CD4-positive, alpha-beta T cell treated with Interleukin-15 for 1 hour (primary cell): ENCODE measurements at places on chromosomes 5 and 9.
A peak's percentile ranks its signal among the peaks of the same experiment; 100 is the strongest.

- DNase-seq, result no peak
Observed at GRCh38 chr5:137316346-137316736, 182.8 kb downstream of the SPOCK1 start.

GRCh38 chr5:114858665-114859437, 310.9 kb downstream of the TRIM36 start:
- no peak for DNase-seq

GRCh38 chr5:115594128-115595047, 7.9 kb downstream of the TICAM2 start:
- DNase-seq, result no peak

GRCh38 chr5:172170251-172170701, 17.7 kb downstream of the STK10 start:
- no peak for DNase-seq

DNA sequence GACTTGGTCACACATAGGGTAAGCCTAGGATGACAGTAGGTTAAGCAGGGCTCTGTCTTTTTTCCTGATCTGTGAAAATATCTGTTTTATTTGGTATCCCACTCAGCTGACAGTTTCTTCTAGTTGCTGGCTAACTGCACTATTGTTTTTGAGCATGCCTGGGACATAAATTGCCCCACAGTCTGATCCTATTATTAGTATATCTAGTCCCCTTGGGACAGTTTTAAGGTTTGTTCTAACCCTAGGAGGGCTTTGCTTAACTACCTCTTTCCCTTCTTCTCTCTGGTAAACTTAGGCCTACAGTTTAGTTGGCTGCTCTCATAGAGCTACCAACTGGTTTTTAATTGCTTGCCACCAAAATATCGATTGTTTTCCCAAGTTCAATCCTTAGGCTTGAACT, 446.6 kb downstream of the ARHGEF28 start:
- no peak for DNase-seq

- DNase-seq, result no peak
Observed at GRCh38 chr9:34954225-34954624, 3.9 kb upstream of the PHF24 start.

DNA sequence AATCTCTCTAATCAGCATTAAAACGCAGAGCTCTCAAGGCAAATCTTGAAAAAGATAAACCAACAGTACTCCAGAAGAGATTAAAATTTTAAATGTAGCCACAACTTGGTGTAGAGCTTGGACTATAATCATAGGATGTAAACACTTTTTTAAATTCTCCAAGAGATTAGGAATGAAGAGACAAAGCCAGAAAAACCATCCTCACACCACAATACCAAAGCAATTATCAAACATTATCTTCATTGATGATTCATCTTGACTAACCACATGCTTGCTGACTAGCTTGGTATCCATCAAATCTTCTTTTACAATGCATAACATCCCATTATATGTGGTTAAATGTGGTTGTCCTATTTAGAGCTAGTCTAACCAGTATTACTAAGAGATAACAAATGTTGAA, 815.1 kb downstream of the TLE1 start:
- DNase-seq, result no peak

GRCh38 chr9:89781838-89782540, 177.2 kb downstream of the GADD45G start:
- DNase-seq, result peak; percentile 46

DNA sequence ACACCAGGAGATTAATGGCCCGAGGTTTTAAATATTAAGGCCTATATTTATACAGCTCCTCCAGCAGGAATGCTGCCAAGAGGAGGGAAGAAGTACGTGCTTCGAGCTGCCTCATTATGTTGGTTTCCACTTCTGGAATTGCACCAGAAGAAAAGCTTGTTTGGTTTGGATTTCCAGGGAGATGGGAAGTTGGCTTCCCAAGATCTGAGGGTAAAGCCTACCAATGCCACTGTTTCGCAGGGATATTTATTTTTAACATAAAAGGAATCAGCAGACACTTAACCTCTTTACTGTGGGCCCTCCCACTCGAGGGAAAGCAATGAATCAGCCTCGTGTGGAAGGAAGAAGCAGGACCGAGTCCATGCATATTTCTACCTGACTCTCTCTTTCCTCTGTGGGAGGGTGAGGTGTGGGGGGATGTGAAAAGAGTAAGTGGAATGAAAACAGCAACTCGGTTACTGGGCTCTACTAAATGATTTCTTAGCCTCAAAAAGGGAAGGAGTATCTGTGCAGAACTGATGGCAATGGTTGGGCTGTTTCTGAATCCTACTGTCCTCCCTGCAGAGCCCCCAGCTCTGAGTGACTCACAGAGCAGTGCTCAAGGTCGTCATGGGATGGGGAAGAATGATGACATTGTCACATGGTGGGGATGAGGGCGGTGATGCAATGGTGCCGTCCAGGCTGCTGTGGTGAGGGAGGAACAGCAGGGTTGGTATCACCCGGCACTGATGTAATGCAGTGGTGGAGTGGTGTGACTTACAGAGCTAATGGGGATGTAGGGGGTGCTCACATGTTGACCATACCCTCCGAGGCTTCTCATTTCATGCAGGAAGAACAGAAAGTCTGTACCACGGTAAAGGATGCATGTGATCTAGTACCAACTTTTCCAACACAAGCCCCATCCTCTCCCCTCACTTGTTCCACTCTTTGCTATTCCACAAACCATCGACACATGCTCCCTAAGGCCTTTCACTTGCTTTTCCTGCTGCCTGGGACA, 215.0 kb upstream of the PANK3 start:
- peak; percentile 46 for DNase-seq

GRCh38 chr9:99762470-99762869, 59.2 kb upstream of the NR4A3 start:
- DNase-seq, result no peak

DNA sequence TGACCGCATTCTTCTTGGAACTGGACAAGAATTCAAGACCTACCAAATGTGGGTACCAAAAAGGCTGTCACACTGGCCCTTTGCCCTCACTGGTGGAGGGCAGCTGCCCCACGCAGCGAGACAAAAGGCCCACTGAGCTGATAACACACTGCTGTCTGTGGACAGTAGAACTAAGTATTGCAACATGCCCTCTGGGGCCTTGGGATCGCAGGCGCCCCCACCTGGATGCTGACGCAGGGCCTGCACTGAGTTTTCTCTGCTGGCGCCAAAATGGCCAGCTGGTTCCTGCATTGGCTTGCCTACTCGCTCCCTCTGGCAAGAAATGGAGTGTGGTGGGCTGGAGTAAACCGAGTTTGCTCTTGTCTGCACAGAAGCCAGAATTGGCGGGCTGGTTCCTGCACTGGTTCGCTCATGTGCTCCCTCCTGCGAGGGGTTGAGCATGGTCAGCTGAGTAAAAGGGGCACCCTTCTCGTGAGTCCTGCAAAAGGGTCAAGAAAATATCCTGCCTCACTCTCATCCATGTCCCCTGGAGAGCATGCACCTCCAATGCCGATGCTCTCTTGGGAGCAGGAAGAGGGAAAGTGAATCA, 55.7 kb downstream of the NXNL2 start:
- DNase-seq, result no peak

GRCh38 chr9:126367616-126368015, 41.0 kb downstream of the MVB12B start:
- DNase-seq, result no peak

GRCh38 chr5:75337366-75338021, 474 bp downstream of the HMGCR start:
- no peak for DNase-seq

- DNase-seq, result no peak
Observed at GRCh38 chr5:157214861-157215513, 34.3 kb downstream of the ITK start.

DNA sequence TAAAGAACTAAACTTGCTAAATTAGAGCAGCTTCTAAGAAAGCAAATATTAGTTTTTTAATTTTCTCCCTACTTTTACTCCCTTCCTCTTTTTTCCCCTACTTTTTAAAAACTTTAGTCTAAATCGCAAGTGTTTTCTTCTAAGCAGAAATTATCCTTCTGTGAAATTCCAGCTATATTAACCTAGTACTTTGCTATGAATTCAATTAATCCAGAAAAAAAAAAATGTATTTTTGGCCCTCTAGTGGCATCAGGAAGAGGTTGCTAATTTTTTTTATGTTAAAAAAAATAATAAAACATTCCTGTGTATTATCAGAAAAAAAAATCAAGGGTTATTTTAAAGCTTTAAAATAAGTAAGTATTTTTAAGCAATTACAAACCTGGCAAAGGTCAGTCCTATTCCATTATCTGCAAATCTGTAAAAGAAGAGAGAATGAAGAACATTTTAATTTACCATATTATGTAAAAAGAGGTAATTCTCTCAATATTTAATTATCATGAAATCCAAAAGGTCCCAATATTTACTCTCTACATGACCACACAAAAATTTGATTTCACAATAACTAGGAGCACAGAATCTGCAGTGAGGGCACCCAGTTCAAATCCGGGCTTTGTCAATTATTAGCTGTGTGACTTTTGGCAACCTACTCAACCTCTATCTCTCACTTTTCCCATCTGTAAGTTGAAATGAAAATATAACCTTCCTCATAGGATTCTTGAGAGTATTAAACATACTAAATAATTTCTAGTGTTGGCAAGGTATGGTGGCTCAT, 52.0 kb downstream of the CEMIP2 start:
- no peak for DNase-seq

DNA sequence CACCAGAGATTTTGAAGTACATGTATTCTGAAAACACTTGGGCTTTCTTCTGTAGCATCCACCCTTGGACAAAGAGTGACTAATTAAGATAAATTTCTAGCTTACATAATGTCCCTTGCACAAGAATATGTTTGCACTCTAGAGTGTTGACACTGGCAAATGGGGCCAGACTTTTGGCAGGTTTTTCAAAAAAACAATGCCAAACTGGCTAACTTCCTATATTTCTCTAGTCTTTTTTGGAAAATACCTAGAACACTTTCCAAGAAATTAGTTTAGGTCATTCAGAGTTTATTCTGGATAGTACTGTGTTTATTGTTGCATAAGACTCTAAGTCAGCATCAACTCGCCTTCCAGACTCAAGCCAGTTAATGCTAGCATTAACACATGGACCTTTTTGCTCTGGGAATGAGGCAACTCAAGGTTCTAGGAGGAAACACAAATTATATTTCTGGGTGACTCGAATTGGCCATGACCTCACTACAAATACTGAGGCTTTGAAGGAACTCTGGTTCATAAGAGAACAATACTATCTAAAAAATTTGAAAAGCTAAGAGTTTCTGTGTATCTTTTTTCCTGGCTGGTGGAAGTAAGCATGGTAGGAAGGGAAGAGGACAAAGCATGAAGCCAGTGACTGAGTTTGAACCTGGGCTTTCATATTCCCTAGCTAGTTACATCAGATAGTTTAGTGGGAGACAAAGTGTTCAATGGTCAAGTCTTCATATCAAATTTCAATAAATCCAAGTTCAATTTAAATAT, 101.6 kb downstream of the NREP start:
- DNase-seq, result no peak

- DNase-seq, result no peak
Observed at GRCh38 chr5:139121120-139121519, 77.0 kb downstream of the SIL1 start.

DNA sequence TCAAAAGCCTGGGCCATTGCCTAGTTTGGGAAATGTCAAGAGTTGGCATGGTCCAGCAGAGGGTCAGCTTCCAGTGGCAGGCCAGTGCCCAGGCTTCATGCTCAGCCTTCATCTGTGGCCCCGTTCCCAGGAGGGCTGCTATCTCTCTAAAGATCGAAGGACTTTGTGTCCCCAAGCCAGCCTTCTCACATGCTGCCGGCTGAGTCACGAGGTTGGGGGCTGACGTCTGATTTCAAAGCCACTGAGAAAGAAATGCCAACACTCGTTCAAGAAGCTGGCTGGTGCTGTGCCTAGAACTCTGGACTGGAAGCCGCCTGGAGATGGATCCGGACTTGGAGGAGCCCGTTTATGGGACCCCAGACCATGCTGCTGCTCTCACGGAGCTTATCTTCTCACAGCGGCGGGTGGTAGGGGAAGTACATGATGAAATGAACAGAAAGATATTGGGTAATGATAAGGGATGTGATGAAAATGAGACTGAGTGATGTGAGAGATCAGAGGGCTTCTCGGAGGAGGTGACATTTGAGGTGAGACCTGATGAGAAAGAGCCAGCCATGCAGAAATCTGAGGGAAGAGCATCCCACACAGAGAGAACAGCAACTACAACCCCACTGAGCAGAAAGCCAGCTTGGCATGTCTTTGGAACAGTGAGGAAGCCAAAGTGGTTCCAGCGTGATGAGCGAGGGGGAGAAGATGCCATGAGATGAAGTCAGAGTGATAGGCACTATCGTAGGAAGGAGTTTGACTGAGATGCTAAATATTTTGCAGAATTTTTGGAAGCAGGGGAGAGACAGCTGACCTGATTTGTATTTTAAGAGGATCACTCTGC, 54.9 kb upstream of the BOD1 start:
- no peak for DNase-seq

GRCh38 chr5:169546346-169546745, 37.2 kb upstream of the SPDL1 start:
- no peak for DNase-seq

DNA sequence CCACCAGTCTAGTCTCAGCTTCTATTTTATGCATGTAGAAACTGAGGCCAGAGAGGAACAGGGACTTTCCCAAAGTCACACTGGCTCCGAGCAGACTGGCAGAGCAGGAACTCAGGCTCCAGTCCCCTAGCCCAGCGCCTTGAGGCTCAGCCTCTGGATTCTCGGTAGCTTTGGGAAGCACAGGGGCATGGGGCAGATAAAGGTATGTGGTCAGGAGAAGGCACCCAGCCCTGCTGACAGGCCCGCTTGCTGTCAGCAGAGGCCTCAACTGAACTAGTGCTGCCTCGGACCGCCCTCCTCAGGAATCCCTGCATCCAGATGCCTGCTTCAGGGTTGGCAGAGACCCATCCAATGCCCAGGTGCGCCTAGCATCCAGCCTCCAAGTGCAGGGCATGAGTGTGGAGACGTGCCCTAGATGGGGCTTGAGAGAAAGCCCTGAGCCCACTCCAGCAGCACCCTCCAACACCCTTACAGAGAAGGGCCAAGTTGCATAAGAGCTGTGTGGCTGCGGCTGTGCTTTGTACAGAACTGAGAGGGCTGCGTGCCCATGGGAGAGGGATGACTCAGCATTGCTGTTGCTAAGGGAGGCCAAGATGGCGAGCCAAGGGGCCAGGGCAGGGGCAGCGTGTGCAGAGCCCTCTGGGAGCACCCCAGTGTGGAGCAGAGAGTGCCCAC, 168.6 kb downstream of the MACROH2A1 start:
- DNase-seq, result peak; percentile 42

GRCh38 chr9:78821126-78821822, 524.3 kb downstream of the PSAT1 start:
- no peak for DNase-seq

- DNase-seq, result peak; percentile 44
Observed at GRCh38 chr9:69174616-69175463, 763 bp downstream of the TJP2 start.

GRCh38 chr9:126623314-126623666, 9.6 kb downstream of the LMX1B start:
- no peak for DNase-seq

- no peak for DNase-seq
Observed at GRCh38 chr9:18331310-18331684, 142.7 kb upstream of the ADAMTSL1 start.

DNA sequence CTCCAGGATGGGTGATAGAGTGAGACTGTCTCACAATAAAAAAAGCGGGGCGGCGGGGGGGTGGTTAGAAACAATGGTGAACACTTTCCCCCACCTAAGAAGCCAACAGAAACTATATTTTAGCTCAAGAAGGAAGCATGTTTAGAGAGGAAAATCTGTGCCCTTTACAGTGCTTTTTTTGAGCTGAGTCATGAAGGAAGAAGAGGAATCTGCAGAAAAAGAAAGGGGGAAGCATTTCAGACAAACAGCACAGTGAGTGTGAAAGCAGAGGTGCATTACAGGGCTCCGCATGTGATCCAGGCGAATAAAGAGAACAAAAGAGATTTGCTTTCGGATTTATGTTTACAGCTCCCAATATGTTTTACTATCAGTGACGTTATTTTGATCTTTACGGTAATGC, 1504.6 kb upstream of the WWC1 start:
- no peak for DNase-seq
